Activated naive CD8-positive, alpha-beta T cell treated with anti-CD3 and anti-CD28 coated beads for 36 hours (primary cell): ENCODE measurements at places on chromosomes 7 and 10.

DNA sequence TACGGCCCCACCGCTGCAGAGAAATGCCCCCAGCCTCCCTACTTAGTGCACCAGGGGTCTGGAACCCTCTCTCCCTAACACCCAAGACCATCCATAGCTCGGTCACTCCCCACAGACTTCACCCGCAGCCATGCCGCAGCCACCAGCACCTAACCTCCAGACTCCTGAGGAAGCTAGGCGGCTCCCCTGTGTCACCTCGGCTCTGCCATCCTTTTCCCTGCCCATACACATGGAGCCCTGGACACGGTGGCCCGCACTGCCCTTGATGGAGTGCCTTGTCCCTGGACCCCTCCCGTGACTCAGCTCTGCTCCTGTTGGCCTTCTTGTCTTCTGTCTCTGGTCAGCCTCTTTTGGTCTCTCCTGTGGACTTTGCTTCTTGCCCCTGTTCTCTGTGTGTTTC is 107.5 kb downstream of the INSYN2A start:
- no peak for DNase-seq

DNA sequence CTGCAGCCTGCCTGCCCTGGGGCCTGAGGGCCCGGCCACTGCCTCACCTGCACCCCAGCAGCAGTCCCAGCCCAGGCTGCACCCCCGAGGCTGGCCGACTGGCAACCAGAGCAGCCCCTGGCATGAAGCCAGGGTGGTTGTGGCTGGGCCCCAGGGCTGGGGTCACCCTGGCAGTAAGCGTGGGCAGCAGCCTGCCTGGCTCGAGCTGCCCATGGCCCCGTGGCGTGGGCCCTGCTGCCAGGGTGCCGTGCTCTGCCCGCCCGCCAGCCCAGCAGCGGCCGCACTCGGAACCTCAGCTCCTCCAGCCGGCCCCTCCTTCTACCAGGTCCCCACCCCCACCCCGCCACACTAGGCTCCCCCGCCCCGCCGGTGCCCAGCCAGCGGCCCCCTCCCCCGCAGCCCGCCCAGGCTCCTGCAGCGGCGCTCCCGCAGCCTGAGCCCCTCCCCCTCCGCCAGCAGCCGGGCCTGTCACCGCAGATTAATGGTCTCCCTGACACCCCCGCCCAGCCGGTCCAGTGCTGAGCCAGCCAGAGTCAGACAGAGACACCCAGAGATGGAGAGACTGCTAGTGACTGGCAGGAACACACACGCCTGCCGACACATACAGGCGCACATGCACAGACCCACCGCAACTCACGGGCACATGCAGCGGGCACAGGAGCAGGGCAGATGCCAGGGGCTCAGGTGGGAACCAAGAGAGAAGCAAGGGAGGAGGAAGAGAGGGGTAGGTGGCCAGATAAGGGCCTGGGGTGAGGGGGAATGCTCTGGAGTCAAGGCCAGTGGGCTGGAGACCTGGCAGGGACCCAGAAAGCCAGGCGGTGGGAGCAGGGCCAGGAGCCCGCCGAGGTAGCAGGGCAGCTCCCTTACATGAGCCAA is 22.4 kb downstream of the KCNH2 start:
- DNase-seq = no peak

GRCh38 chr10:119724593-119725516 is 995 bp upstream of the INPP5F start:
- DNase-seq = no peak

DNA sequence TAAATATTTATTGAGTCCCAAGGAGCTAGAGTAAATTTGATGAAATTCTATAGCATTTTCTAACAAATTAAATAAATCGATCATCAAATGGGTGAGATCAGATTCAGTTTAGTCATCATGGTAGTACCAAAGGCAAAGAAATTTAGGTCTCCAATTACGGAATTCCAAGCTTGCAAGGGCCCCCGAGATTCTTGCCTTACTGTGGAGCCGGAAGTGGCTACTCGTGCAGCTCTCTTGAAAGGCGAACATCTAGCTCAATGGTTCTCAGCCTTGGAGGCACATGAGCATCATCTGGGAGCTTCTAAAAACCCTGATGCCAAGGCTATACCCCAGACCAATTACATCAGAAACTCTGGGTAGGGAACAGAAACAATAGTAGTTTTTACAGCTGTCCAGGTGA is 117.9 kb upstream of the PRR15 start:
- DNase-seq = no peak
